ENCODE measurements at places on chromosomes 13 and 19.

DNA sequence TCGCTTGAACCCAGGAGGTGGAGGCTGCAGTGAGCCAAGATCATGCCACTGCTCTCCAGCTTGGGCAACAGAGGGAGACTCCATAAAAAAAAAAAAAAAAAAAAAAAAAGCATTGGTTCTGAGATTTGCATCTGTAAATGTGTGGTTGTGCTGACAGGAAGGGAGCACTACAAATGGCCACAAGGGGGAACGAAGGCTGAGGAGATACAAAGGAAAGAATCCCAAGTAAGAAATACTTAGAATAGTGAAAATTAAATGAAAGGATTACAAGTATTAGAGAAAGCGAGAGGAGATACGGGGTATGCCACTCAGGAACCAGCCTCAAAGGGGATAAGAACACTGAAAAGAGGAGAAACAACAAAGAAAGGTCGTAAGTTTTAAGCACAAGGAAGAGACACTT, 284.9 kb downstream of the KLF12 start:
- peak; percentile 40 for DNase-seq
- no peak overlapping the region for H3K27ac ChIP-seq
- H3K4me1 ChIP-seq: peaks cover 5% of the 10 kb centered on the region
- no peaks in the 10 kb centered on the region for H3K27me3 ChIP-seq

GRCh38 chr19:12607631-12608030, 3.0 kb downstream of the ZNF490 start:
- no peak overlapping the region for H3K4me3 ChIP-seq
- no peaks in the 10 kb centered on the region for H3K27me3 ChIP-seq
- no peak overlapping the region for H3K27ac ChIP-seq
- peaks cover 33% of the 10 kb centered on the region for H3K4me1 ChIP-seq
- peaks cover 38% of the 10 kb centered on the region for H3K36me3 ChIP-seq
- DNase-seq: no peak

GRCh38 chr13:77029436-77029835, 2.5 kb upstream of the FBXL3 start:
- H3K4me3 ChIP-seq: no peak overlapping the region
- DNase-seq: no peak
- H3K27me3 ChIP-seq: no peaks in the 10 kb centered on the region
- H3K4me1 ChIP-seq: peaks cover 31% of the 10 kb centered on the region

DNA sequence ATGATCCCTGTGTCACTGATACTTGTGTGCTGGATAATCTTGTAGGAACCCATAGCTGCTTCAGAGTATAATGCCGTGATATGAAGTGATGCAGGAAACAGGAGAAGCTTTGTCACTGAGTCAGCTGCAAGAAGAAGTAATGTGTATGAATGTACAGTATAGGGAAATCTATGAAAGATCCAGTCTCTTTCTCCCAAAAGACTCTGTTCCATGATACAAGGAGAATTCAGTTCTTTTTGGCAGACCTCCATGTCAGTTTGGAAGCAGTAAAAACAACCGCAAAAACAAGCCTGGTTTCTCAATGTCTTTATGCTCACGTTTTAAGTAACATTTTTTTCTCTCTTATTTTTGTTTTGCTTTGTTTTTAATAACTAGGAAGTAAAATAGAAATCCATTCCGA, 33.9 kb downstream of the PCDH17 start:
- no peak for DNase-seq
- no peak overlapping the region for H3K4me3 ChIP-seq
- H3K36me3 ChIP-seq: no peaks in the 10 kb centered on the region
- H3K4me1 ChIP-seq: no peaks in the 10 kb centered on the region
- no peaks in the 10 kb centered on the region for H3K27me3 ChIP-seq

DNA sequence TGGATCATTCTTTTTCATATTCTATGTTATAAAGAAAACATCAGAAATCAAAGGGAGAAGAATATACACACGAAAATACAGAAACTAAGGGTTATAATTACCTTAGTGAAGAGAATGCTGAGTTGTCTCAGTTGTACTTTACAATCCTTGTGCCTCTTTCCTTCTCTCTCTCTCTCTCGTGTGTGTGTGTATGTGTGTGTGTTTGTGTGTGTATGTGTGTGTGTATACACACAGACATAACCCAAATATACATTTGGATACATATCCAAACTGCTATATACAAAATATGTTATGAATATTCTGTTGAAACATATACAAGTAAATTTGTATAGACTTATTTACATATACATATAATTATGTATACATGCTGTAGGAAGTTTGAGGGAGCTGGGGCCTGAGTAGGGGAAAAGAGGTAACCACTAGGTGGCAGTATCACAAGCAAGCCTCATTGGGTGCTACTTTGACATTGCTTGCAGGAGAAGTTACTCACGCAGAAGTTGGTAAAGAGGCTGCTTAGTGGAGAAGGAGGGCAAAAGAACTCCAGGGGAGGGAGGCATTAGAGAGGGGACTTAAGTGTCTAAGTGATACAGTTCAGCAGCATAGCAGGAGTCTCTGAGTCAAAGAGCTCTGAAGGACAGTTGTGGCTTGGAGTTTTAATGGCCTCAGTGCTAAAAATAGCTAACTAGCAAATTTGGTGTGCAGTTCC, 465.1 kb upstream of the PCDH20 start:
- H3K27me3 ChIP-seq: no peaks in the 10 kb centered on the region
- DNase-seq: no peak
- no peak overlapping the region for H3K27ac ChIP-seq
- H3K4me1 ChIP-seq: no peaks in the 10 kb centered on the region
- no peak overlapping the region for H3K4me3 ChIP-seq
- no peaks in the 10 kb centered on the region for H3K36me3 ChIP-seq

DNA sequence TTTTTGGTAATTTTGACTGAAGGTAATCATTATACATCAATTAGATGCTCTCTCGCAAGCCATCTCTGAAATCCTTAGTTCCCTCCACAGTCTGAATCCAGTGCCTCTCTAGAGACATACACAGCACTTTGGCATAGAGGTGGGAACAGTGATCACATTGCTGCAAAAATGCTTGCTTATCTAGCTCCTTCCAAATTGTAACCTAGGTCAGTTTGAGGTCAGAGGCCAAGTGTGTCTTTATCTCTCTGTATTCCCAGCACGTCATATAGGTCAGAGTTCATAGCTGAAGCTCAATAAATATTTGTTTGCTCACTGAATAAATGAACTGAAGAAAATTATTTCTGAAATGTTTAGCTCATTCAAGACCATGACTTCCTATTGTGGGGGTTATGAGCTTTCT, 462.5 kb downstream of the DIAPH3 start:
- no peaks in the 10 kb centered on the region for H3K27me3 ChIP-seq
- H3K4me1 ChIP-seq: no peaks in the 10 kb centered on the region
- DNase-seq: no peak
- H3K36me3 ChIP-seq: no peaks in the 10 kb centered on the region

- no peaks in the 10 kb centered on the region for H3K36me3 ChIP-seq
- H3K4me1 ChIP-seq: peaks cover 15% of the 10 kb centered on the region
- peaks cover 31% of the 10 kb centered on the region for H3K27me3 ChIP-seq
- peak; percentile 69 for DNase-seq
- no peak overlapping the region for H3K27ac ChIP-seq
- H3K4me3 ChIP-seq: peak overlapping the region; percentile 55
Measured at GRCh38 chr13:80342471-80343371, 1.8 kb upstream of the SPRY2 start.

GRCh38 chr13:80754441-80754840, 413.5 kb upstream of the SPRY2 start:
- no peak overlapping the region for H3K4me3 ChIP-seq
- DNase-seq: no peak
- H3K36me3 ChIP-seq: no peaks in the 10 kb centered on the region
- H3K27ac ChIP-seq: no peak overlapping the region
- no peaks in the 10 kb centered on the region for H3K27me3 ChIP-seq

GRCh38 chr13:60611523-60611922, 214.5 kb downstream of the TDRD3 start:
- H3K27ac ChIP-seq: no peak overlapping the region
- H3K4me1 ChIP-seq: no peaks in the 10 kb centered on the region
- H3K36me3 ChIP-seq: no peaks in the 10 kb centered on the region
- H3K4me3 ChIP-seq: no peak overlapping the region

Data from activated CD8-positive, alpha-beta T cell treated with anti-CD3 and anti-CD28 coated beads, Interleukin-2, amount 10 ng/mL, durations not matched to agents 7 days and 5 days (primary cell).